ENCODE measurements at places on chromosomes 2 and 18.
A peak's percentile ranks its signal among the peaks of the same experiment; 100 is the strongest.

DNA sequence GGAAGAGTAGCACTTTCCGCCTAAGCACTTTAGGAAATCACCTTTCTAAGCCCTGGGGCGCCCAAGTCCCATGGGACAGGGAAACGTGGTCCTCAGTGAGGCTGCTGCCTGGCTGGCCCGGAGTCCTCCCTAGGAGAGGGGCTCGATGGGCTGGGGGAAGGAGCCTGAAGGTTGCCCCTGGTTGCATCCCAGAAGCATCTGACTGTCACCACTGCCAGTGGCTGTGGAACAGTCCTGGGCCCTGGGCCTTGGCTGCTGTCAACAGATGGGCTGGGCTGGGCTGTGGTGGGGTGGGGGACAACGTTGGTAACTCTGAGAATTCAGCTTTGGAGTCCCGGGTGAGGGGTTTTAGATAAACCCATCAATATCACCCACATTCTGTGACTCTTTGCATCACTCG lies 22.5 kb downstream of the ASB1 start:
- no peak for DNase-seq

DNA sequence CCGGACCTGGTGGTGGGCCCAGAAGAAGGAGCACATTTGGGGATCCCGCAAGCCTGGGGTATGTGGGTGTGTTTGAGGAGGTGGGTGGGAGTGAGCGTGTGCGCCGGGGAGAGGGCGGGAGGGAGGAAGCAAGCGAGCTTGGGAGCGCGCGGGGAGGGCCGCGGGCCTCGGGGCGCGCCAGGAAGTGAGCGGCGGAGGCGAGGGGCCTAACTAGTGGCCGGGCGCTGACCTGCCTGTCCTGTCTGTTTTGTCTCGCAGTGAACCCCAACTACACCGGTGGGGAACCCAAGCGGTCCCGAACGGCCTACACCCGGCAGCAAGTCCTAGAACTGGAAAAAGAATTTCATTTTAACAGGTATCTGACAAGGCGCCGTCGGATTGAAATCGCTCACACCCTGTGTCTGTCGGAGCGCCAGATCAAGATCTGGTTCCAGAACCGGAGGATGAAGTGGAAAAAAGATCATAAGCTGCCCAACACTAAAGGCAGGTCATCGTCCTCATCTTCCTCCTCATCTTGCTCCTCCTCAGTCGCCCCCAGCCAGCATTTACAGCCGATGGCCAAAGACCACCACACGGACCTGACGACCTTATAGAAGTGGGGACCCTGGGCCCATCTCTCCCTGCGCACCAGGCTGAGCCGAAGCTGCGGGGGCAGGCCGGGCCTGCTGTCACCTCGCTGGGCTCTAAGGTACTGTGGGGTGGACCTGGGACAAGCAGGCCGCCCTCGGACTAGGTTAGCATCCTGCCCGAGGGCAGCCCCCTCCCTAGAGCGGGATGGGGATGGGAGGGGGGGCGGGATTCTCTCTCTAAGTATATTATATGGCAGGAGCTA lies 1.2 kb downstream of the HOXD4 start:
- DNase-seq = no peak

DNA sequence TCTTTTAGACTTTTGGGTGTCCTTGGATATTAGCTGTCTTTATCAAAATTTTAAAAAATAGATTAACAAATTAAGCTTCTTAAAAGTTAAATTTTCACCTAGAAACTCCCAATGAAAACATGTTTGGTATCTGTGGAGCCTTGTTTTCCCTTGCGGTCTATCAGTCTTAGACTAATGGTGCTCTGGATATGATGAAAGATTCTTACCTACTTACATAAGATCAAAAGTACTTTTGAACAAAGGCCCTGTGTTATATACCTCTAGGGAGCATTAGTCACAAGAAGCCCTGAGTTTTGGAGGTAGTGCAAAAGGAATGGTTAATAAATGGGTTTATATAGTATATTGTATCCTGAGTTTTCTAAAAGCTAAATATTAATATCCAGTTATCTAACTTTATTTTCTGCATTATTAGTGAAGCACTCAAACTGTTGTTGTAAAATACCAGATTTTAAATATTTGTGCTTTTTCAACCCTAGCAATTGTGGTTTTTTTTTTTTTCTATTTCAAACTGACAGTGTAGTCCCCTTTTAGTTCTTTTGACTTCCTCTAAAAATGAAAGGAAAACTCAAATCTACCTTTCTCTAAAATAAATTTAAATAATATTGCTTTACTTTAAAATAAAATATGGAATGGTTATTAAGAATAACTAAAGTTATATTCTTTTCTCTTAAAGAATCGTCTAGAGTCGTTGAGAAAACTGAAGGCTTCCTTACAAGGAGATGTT lies 18.1 kb downstream of the NDC80 start:
- no peak for DNase-seq

GRCh38 chr2:44955593-44956392 lies 14.3 kb downstream of the SIX3 start:
- DNase-seq = peak; percentile 75

- DNase-seq = no peak
Observed at GRCh38 chr2:40395169-40396073, 56.5 kb downstream of the SLC8A1 start.

DNA sequence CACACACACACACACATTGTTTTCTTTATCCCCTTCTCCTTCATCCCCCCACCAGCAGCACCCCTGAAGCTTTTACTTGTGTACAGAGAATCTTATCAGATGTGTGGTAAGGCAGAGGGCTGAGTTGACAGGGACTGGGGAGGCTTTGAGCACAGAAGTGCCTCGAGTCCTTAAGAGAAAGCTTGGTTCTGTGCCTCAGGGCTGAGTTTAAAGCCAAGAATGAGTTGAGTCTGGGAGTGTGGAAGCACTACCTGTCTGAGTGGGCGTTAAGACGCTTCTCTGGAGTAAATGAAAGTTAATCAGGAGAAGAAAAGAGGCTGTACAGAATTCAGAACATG lies 2.7 kb downstream of the ID2 start:
- peak; percentile 39 for DNase-seq

- DNase-seq = no peak
Observed at GRCh38 chr18:42155024-42155423, 200.0 kb downstream of the PIK3C3 start.
